Suppressor macrophage (primary cell): ENCODE measurements at places on chromosomes 1 and 21.

GRCh38 chr21:44890961-44891541, 17.6 kb upstream of the PTTG1IP start:
- no peak for DNase-seq

GRCh38 chr1:117611121-117611601, 5.3 kb downstream of the TENT5C start:
- DNase-seq: no peak

GRCh38 chr1:180946056-180946455, 33.4 kb downstream of the KIAA1614 start:
- no peak for DNase-seq

DNA sequence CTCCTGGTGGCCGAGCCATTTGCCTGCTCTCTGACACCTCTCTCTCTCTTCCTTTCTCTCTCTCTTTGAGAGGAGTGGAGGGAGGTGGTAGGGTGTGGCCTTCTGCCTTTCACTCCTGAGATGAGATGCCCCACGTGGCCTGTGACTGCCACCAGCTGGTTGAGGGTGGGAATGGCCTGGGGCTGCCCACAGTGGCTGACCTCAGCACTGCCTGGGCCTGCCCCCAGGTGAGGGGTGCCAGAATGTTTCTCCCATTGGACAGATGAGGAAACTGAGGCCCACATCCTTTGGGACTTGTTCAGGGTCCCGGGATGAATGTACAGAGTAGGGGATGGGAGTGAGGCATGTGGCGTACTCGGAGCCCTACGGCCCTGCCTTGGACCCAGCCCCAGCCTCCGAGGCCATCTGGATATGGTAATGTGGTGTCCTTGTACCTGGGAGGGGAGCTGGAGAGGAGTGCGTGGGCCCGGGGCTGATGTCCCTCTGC, 12.7 kb upstream of the C1orf167 start:
- peak; percentile 63 for DNase-seq

GRCh38 chr1:80359666-80360065, 1353.1 kb upstream of the ADGRL4 start:
- no peak for DNase-seq

DNA sequence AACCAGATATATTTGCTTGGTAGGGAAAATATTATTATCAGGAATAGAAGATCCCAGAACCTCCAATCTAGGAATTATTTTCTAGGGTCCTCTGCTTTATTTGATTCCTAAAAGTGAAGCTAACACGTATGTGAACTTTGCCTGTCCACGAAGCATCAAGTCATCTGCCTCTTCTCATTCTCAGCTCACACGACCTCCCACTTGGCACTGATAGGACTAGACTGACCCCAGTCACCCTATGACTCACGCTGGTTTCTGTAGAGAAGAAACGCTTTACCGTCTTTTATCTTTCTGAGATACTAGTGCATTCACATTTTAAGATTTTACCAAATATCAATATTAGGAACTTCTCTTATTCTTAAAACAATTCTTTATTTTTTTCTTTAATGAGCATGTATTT, 2.0 kb upstream of the KRTAP19-7 start:
- DNase-seq: no peak

DNA sequence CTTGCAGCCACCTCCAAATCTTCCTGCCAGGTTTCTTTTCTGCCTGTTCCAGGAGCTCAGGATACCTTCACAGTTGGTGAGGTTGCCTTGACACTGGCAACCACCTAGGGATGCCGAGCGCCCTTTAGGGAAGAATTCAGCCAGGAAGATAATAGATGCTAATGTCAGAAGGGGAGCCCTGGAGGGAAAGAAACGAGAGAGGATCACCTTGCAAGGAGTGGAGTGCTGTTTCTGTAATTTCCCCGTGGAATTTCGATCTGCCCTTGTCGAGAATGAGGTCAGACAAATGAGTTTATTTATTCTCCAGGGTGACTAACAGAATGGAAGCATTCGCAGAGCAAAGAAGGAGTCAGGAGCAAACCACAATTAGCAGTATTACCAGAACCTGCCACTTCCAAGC, 315.8 kb upstream of the KAZN start:
- DNase-seq: no peak

DNA sequence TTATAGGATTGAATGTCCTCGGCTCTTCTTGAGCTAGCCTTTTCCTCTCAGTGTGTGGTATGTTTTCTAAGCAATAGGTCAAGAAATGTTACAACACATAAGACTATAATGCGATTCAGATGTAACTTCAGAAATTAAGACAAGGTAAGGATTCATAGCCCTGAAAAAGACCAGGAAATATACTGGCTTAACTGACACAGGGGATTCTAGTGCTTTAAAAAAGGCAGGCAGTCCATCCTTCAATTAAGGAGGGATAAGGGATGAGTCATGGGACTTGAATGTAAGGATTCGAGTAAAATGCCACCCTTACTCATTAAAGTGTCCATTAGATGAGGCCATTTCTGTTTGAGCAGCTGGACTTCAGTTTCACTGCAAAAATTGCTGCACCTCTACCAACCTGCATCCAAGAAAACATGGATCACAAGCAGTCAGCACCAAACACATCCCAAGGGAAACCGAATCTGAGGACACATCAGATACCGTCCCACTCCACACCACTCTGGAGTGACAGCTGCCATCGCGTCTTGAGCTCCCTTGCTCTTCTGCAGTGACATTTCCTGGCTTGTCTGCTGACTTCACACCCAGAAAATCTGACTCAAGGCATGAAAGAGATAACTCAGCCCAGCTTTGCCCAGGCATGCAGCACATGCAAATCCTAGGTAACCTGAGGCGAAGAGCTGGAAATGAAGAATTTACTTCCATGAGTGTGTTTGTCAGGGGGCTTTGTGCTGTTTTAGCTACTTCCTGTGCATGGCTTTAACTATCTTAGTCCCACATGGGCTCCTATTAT, 37.8 kb downstream of the NGF start:
- DNase-seq: no peak

DNA sequence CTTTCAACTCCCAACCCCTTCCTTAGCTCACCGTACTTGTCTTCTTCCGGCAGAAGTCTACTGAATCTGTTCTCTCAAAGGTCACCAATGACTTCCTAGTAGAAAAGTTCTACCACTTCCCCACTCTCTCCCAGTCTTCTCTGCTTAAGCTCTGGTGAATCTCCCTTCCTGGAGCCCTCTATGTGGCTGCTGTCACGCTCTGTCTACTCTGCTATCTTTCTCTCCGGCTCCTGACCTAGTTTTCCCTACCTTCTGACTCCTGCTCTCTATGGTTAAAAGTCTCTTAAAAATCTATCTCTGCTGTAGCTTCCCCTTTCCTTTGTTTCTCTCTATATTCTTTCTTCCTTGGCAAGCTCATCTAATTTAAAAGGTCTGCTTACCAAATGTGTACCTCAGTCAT, 350.1 kb upstream of the GREM2 start:
- DNase-seq: no peak

GRCh38 chr1:10968411-10968826, 44.0 kb upstream of the TARDBP start:
- no peak for DNase-seq

DNA sequence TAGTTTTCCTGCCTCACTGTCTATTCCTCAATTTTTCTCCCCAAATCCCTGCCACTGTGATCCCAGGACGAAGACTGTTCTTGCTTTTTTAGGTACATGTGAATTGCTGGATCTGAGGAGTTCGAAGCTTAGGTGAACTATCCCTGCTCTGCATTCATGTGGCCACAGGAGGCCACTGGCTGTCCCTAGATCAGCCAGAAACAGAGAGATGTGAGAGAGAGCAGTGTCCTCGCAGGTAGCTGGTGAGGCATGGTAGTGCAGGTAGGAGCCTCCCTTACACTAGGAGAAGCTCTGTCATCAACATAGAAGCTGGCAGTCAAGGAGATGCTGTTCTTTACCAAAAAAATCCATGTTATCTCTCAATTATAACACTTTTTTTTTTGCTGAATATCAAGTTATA, 71.5 kb downstream of the USP24 start:
- no peak for DNase-seq

- DNase-seq: peak; percentile 82
These were observed 246.2 kb downstream of the NPHP4 start for GRCh38 chr1:5745800-5746610.

GRCh38 chr1:6342056-6342455, 51.5 kb downstream of the ACOT7 start:
- DNase-seq: peak; percentile 40

GRCh38 chr1:247681288-247681897, 1.9 kb upstream of the OR13G1 start:
- peak; percentile 70 for DNase-seq

- no peak for DNase-seq
These were observed 42.5 kb downstream of the ITPKB start for GRCh38 chr1:226696547-226696946.

DNA sequence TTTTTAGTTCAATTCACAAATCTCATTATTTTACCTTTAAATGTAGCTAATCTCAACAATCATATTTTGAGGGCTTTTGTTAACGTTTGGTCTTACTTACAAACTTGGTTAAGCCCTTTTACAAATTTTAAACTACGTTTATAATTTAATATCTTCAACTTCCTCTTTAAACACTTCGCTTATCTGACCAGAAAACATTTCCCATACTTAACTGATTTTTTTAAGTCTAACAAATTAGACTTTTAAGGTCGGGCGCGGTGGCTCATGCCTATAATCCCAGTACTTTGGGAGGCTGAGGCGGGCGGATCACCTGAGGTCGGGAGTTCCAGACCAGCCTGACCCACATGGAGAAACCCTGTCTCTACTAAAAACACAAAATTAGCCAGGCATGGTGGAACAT, 300.9 kb downstream of the LMX1A start:
- DNase-seq: no peak

DNA sequence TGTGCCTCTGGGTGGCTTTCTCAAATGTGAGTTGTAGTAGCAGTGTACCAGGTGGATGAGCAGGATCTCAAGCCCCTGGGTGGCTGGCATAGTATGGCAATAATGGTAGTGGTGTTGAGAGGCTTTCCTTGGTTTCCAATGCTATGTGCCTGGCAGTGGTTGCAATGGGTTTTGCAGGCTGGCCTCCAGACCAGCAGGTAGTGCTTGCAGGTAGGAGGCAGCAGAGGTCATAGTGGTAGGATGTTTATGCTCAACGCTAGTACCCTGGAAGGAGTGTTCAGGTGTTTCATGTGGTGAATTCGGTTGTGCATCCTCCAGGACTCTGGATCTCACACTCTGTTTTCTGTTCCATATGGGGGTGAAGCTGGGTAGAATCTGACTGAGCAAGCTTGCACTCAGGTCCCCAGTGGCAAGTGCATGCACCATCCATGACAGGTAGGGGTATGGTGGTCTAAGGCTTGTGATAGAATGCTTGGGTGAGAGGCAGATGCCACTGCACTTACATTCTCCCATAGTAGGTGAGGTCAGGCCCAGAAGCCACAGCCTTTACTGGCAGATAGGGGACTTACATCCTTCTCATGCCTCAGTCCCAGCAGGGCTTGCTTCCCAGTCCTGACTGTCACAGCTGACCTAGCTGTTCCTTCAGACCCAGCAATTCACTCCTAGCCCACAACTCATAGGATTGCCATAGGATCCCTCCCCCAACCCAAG, 410.5 kb upstream of the LRRC7 start:
- DNase-seq: no peak

DNA sequence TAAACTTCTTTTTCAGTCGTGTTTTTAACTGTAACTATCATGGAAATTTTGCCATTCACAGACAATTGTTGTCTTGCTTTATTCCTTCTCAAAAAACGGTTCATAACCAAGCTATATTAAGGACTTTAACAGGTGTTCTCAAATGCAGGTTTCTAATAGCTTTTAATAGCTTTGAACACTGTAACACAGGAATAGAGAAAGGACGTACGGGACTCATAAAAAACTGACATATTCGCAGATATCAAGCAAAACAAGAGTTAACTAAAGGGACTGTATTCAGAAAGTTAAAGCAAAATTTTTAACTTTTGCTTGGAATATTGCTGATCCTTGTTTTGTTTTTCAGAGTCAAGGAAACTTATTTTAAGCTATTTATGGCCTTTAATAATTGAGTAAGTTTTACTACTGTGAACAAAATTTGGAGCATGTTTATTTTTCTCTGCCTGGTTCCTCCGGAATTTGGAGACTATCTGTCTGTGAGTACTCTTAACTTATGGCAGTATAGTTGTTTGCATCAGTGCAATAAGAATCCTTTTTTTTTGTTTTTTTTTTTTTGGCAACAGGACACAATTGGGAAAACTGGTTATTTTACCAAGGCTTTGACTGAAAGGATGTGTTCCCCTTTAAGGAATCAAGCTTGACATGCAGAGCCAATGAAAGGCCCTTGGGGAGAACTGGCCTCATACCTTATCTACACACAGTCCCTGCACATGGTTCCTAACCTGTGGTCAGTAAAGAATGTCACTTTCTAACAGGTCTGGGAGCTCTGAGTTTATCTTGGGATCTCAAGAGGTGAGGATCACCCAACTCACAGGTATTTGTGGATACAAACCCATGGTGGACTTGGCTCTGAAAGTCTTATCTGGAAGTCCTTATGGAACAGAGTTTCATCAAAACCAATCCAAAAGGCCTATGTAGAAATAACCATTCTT, 5.8 kb upstream of the CD46 start:
- no peak for DNase-seq

DNA sequence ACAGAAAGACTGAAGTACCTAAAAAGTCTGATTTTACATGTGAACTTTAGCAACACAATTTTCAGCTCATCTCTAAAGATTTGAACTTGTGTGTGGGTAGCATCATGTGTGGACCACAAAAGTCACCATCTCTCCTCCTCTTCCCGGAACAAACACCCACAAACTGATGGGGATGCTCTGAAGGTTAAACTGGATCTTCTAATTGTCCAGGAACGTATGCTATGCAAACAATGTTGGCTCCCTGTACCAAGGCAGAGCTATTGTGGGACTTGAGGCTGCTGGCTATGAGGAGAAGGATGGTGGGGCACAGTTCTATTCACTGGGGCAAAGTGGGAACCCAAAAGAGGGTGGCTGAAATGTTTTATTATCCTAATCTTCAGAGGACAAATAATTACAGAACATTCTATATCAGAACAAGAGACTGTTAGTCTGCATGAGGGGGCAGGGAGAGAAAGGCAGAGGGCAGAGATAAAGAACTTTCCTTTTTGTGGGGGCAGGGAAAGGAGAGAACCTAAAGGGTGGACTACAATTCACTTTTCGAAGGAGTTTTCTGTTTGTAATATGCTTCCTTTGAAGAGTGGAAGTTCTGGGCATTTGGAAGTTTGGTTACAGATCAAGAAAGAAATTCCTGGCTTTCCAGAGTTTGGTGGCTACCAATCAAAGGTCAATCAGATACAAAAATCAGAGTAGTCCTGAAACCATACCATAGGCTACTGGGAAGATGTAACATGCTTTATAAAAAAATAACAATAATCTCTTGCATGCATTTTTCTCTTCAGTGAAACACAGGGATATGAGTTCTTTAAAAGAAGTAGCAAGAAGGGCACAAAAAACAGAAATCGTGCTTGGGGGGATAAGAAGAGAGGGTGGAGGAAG, 62.9 kb downstream of the GADD45A start:
- no peak for DNase-seq

- DNase-seq: no peak
These were observed 2.5 kb upstream of the PCBP3 start for GRCh38 chr21:45640888-45641479.
